ENCODE measurements at places on chromosomes 5 and 9.

DNA sequence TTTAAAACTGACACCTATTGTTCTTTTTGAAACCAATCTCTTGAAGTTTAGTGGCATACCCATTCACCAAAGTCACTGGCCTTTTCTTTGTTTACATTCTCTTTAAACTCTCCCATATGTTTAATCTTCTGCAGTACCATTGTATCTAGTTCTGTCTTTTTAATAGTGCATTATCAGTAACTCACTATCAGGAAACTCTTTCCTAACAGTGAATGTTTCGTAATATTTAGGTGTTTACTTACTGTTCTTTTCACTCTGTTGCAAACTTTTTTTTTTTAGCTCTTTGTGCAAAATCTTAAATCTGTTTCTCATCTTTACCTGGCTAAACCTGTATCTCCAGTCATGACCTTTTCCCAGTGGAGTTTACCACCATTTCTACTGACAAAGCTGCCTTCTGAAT lies 17.2 kb downstream of the SMAD5 start:
- DNase-seq, result no peak

- DNase-seq, result no peak
Measured at GRCh38 chr5:174531782-174532191, 192.6 kb upstream of the MSX2 start.

GRCh38 chr5:132663771-132664695 lies 6.1 kb downstream of the IL13 start:
- DNase-seq, result no peak

GRCh38 chr5:40464511-40464910 lies 215.2 kb upstream of the PTGER4 start:
- DNase-seq, result no peak

- no peak for DNase-seq
Measured at GRCh38 chr9:104885818-104886709, 41.9 kb downstream of the ABCA1 start.

DNA sequence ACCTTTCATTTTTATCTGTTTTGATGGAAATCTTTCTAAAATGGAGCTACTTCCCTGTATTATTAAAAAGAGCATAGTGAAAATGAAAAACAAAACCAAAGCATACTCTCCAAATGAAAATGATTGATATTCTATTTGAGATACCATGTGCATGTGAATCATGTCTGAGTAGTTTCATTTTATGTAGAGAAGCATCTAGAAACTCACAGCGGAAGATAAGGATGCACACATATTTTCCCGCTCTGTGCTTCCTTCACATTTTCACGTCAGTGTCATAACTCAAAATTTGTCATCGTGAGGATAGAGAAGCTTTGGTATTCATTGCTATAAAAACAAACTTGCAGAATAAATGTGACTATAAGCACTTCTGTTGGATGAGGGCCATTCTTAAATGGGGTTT lies 34.0 kb upstream of the CLINT1 start:
- DNase-seq, result no peak

- no peak for DNase-seq
Measured at GRCh38 chr5:40743771-40744170, 12.0 kb downstream of the TTC33 start.

Data from NCI-H1417 treated with DMSO at 0.1 percent for 48 hours (cell line).